NT2/D1 (cell line): ENCODE measurements at places on chromosomes 16 and 17.

DNA sequence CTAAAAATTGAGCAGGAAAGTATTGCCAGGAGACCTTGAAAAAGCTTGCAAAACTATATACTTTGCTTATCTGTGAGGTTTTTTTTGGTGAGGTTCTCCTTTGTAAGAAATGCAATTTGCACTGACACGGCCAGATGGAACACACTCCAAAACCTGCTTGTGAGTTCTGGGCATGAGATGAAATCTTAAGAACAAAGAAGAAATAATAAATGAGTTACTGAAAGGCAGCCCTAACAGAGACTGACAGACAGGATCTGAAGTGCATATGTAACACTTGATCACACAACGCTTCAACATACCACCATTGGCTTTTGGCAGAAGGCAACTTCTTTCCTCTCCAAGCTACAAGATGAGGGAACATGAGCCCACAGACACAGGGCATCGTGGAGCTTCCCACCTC, 82.6 kb downstream of the USP31 start:
- no peak for DNase-seq

DNA sequence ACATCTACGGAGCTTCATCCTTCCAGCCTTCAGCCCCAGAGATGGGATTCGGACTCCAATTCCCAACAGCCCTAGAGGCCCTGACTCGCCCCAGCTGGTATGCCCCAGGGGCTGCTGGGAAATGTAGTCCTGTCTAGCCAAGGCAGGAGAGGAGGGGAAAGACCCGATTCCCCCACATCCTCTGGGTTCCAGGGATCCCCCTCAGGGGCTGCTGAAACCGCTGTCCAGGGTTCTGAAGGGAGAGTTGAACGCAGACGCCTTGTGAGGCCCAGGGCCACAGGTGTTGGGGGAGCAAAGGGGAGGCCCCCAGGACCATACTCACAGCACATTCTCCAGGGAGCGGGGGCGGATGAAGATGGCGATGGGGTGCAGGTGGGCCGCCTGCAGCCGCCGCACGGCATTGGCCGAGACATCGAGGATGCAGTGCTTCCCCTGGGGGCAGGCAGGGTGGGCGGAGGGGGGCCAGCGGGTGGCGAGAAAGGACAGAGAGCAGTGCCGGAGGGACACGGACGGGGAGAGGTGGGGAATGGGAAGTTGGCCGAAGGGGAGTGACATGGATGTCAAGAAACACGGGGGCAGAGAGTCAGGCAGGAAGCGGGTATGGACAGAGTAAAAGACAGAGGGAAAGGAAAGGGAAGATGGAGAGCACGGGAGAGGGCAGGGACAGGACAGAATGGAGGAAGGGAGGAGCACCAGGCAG, 12.6 kb upstream of the ASGR1 start:
- peak; percentile 47 for DNase-seq

- no peak for DNase-seq
Observed at GRCh38 chr17:76701471-76701967, 9.2 kb downstream of the MXRA7 start.

DNA sequence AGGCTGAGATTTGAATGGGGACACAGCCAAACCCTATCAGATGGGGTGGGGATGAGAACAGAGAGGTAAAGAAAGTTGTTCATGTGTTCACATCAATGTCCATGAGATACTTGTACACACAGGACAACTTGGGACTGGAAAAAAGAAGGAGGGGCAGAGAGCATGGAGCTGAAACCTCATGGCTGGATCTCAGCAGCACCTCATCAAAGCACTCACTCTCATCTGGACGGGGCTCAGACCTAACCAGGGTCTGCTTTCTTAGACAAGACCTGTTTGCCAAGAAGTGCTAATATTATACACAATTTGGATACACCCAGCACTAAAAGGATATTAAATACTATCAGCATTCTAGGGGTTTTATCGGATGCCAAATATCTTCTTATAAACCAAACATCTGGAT, 399.8 kb downstream of the SLC39A11 start:
- DNase-seq: no peak

- no peak for DNase-seq
Observed at GRCh38 chr16:81994485-81994884, 16.8 kb downstream of the SDR42E1 start.

- no peak for DNase-seq
Observed at GRCh38 chr16:54290833-54291655, 4.5 kb upstream of the IRX3 start.

GRCh38 chr17:7107012-7107754, 7.4 kb downstream of the ASGR2 start:
- no peak for DNase-seq
